Type B pancreatic cell (in vitro differentiated cells): ENCODE measurements at places on chromosomes 7 and 10. TPM values are rescaled to one million over a fixed set of nuclear protein-coding genes. Genes with fewer than 3 reads are reported as not detected.

DNA sequence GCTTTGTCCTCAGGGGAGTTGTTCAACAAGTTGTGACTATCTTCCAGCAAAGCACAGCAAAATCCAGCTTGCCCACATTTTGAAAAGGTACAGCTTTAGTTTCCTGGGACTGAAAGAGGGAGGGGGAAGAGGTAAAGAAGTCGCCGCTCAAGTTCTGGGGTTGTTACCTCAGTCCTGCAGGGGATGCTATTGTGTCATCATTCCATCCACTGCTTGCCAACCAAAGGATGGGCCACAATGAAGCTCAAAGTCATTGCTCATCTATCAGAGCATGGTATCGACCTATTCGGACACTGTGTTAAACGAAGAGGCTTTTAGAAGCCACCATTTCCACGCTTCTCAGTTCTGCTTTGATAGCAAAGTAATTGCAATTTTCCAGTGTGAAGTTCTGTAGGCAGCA, 34.3 kb downstream of the NPY start:
- DNase-seq, result no peak
- no peak overlapping the region for H3K27ac ChIP-seq
- H3K36me3 ChIP-seq, result no peaks in the 10 kb centered on the region
- H3K4me1 ChIP-seq, result no peaks in the 10 kb centered on the region
- peaks cover 19% of the 10 kb centered on the region for H3K27me3 ChIP-seq

GRCh38 chr10:25405871-25406270, 231.1 kb downstream of the GPR158 start:
- H3K4me1 ChIP-seq, result no peaks in the 10 kb centered on the region
- no peak overlapping the region for H3K27ac ChIP-seq
- H3K4me3 ChIP-seq, result no peak overlapping the region
- H3K27me3 ChIP-seq, result no peaks in the 10 kb centered on the region
- H3K36me3 ChIP-seq, result no peaks in the 10 kb centered on the region
- no peak for DNase-seq

SAP25 gene
- 3.1 and 5.6 TPM in 2 replicates for total RNA-seq

DNA sequence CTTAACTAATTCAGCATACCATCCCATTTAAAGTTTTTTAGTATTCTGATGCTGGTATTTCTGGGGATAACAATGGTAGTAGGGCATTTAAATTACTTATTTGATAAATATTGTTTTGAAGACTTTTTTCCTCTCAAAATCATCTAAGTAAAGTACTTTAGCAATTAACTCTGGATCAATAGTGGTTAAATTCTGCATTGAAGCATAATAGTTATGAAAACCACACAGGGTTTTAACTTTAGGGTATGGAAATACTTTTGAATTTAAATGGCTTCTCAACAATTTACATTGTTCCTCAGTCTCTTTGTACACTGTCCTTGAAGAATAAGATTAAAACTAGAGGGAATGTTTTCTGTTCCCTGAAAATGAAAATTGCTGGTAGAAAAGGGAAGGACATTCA, 202.6 kb upstream of the STEAP4 start:
- H3K36me3 ChIP-seq, result no peaks in the 10 kb centered on the region
- no peak for DNase-seq
- H3K27ac ChIP-seq, result no peak overlapping the region
- H3K4me1 ChIP-seq, result no peaks in the 10 kb centered on the region
- peaks cover 3% of the 10 kb centered on the region for H3K27me3 ChIP-seq

- H3K4me3 ChIP-seq, result no peak overlapping the region
- H3K27ac ChIP-seq, result no peak overlapping the region
- no peaks in the 10 kb centered on the region for H3K36me3 ChIP-seq
- peaks cover 22% of the 10 kb centered on the region for H3K4me1 ChIP-seq
These were observed 57.1 kb upstream of the TM9SF3 start for GRCh38 chr10:96643920-96644319.

DNA sequence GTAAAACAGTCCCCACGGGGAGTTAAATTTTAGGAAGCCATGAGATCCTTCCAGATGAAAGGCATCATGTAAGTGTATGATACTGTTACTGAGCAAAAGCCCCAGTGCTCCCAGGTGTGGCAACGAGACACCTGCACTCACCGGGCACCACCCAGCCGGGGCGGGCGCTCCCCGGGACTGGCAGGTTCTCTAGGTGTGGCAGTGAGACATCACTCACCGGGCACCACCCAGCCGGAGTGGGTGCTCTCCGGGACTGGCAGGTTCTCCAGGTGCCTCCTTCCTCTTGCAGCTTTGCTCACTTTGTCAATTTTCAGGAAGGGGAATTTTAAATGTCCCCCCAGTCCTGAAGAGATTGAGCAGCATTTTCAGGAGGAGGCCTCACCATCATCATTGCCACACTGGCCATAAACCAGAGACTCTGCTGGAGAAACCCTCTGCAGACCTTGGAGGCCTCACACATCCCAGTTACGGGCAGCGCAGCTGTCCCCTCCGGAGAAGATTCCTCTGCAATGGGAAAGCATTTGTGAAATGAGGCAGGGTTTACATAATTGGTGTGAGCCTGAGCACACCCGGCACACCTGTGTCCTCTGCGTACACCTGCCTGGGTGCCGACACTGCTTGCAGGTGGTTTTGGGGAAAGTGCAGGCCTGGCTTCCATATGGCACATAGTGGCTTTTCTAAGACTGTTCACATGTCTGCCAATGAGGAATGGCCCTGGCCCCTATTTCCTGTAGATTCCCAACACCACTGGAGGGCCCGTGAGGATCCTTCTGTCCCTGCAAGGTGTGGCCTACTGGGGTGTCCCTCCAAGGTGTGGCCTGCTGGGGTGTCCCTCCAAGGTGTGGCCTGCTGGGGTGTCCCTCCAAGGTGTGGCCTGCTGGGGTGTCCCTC, 191.4 kb downstream of the EBF3 start:
- no peak overlapping the region for H3K27ac ChIP-seq
- no peaks in the 10 kb centered on the region for H3K27me3 ChIP-seq
- H3K4me3 ChIP-seq, result no peak overlapping the region
- no peaks in the 10 kb centered on the region for H3K4me1 ChIP-seq
- peak; percentile 51 for DNase-seq
- peaks cover 7% of the 10 kb centered on the region for H3K36me3 ChIP-seq

DNA sequence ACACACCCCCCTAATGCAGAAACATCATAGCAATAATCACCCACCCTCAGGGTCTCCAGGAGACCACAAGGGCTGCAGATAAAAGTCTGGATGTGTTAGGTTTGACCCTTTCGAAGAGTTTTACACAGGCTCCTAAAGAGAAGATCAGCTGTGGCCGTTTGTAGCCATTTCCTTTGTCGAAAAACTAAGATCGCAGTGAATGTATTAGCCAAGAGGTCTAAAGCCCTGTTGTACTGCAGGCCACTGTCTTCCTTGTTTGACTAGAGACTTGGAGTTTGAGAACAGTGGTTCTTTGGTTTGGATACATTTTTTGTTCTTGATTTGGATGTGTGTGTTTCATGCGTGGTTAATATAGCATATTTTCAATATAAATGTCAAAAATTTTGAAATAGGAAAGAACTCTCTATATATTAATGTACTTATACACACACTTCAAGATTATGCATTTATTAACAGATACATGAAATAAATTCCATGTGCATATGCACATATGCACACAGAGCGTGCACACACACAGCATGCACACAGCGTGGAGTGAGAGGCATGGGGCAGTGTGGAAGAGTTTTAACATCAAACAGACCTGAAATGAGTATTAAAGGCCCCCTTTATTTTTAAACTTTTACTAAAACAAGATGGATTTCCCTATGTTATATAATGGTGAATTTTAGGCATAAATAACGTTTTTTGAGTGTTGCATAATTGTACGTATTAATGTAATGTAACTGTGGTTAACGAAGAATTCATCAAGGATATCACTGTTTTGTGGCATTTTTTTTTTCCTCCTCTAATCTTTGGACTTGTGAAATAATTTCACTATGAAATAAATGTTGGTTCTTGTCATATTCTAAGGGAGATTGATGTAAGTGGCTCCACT, 2.2 kb downstream of the IKZF1 start:
- peaks cover 11% of the 10 kb centered on the region for H3K4me1 ChIP-seq
- no peaks in the 10 kb centered on the region for H3K36me3 ChIP-seq
- peaks cover 68% of the 10 kb centered on the region for H3K27me3 ChIP-seq
- no peak overlapping the region for H3K27ac ChIP-seq
- no peak overlapping the region for H3K4me3 ChIP-seq

KDM7A gene
- total RNA-seq, result 7.5 and 9.3 TPM in 2 replicates

GRCh38 chr7:158655931-158656441, 48.6 kb downstream of the NCAPG2 start:
- H3K4me1 ChIP-seq, result peaks cover 3% of the 10 kb centered on the region
- H3K27me3 ChIP-seq, result no peaks in the 10 kb centered on the region
- DNase-seq, result no peak
- H3K36me3 ChIP-seq, result peaks cover 24% of the 10 kb centered on the region
- H3K4me3 ChIP-seq, result no peak overlapping the region

DNA sequence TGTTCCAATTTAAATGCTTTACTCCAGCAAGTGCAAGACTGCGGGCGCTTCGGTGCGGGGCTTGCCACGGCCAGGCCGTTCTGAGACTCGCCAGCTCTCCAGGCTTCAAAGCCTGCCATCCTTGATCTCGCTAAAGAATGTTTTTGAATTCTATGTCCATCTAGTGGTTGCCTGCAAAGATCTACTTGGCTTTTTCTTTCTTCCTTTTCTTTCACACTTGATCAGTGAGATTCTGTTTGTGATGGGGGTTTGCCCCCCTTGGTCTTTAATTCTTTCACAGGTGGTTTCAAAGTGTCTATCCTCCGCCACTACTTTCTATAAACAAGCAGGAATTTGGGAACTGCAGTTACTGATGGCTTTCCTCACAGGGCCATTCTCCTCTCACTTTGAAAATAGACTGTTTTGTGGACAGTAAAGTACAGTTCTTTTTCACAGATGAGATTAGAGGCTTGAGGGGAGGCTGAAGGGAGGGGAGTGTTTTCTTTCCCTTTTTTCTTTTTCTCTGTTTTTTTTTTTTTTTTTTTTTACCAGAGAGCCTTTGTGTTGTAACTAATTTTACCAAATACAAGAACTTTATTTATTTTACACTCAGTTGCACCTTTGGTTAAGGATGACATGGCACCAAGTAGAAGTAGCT, 15.2 kb upstream of the FBXW4 start:
- peaks cover 9% of the 10 kb centered on the region for H3K4me1 ChIP-seq
- DNase-seq, result no peak
- peak overlapping the region; percentile 2 for H3K4me3 ChIP-seq
- H3K27ac ChIP-seq, result no peak overlapping the region

DNA sequence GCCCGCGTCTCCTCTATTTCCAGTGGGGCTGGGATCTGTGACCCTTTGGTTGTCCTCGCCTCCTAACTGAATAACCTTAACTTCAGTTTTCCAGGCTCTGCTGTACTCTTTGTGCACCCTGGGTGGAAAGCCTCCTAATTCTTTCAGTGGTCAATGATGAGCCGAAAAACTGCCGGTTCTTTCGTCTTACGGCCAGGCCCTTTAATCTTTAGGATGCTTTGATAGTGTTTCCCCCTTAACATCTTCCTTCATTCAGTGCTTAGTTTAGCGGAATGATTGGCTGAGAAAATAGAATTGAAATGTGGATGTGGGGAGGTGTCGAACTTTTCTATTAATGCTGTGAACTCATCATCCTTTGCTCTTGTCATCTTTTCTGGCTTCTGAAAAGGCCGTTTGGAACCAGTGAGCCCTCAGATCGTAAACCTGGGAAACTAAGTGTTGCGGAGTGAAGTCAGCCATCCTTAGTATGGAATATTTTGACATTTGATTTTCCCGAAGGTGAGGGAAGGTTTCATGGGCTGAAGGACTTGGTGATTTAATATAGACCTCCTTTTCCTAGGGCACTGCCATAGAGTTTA, 847 bp downstream of the GARS1 start:
- no peak for DNase-seq
- H3K27ac ChIP-seq, result peak overlapping the region; percentile 99
- peaks cover 27% of the 10 kb centered on the region for H3K4me1 ChIP-seq

GRCh38 chr7:12111422-12112405, 99.4 kb upstream of the TMEM106B start:
- H3K4me1 ChIP-seq, result peaks cover 6% of the 10 kb centered on the region
- no peaks in the 10 kb centered on the region for H3K36me3 ChIP-seq
- H3K27ac ChIP-seq, result no peak overlapping the region
- no peak for DNase-seq
- peak overlapping the region; percentile 62 for H3K4me3 ChIP-seq
- peaks cover 19% of the 10 kb centered on the region for H3K27me3 ChIP-seq

DNA sequence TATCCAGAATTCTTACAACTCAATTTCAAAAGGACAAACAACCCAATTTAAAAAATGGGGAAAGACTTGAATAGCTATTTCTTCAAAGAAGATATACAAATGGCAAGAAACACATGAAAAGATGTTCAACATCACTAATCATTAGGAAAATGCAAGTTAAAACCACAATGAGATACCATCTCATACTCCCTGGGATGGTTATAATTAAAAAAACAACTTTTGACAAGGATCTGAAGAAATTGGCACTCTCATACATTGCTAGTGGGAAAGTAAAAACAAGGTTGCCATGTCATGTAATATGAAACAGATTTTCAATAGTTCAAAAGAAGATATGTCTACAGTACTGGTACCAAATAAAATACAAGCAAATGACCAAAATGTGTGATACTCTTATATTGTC, 9.0 kb downstream of the OAT start:
- no peaks in the 10 kb centered on the region for H3K4me1 ChIP-seq
- DNase-seq, result no peak
- peaks cover 32% of the 10 kb centered on the region for H3K36me3 ChIP-seq

DNA sequence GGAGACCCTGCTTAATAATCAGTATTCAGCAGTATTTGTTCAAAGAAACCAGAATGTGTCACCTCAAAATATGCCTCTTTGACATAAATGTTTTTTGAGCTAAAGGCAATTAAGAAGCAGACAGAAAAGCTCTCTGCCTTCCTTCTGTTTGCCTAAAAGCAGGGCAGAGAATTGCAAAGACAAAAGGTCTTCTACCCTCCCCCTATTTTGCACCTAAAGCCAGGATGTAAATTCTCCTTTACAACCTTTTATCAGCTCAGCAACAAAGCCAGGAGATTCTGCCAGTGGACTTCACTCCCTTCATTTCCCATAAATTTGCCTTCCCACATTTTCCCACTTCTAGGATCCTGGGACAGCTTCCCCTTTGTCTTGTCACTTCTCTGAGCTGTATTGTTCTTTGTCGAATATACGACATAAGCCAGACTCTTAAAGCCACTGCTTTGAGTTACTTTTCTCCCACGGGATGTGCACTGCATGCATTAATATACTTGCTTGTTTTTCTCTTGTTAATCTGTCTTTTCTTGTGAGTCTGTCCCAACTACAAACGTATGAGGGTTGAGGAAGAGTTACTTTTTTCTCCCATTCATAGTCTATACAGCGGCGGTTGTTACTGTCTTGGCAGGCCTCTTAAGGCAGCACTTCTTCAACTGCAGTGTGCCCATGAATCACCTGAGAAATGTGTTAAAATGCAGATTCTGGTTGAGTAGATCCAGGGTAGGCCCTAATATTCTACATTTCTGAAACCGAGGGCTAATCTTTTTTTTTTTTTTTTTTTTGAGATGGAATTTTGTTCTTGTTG, 48.2 kb downstream of the ST8SIA6 start:
- H3K4me3 ChIP-seq, result no peak overlapping the region
- peaks cover 5% of the 10 kb centered on the region for H3K4me1 ChIP-seq
- no peaks in the 10 kb centered on the region for H3K36me3 ChIP-seq
- H3K27ac ChIP-seq, result no peak overlapping the region

- no peak overlapping the region for H3K27ac ChIP-seq
- H3K36me3 ChIP-seq, result no peaks in the 10 kb centered on the region
- no peaks in the 10 kb centered on the region for H3K27me3 ChIP-seq
- no peak for DNase-seq
- H3K4me3 ChIP-seq, result no peak overlapping the region
These were observed 327.3 kb downstream of the INHBA start for GRCh38 chr7:41375582-41375981.
